ENCODE measurements at places on chromosomes 13 and 19.

GRCh38 chr19:12669270-12670158 is 2.9 kb downstream of the WDR83 start:
- DNase-seq: peak; percentile 76

DNA sequence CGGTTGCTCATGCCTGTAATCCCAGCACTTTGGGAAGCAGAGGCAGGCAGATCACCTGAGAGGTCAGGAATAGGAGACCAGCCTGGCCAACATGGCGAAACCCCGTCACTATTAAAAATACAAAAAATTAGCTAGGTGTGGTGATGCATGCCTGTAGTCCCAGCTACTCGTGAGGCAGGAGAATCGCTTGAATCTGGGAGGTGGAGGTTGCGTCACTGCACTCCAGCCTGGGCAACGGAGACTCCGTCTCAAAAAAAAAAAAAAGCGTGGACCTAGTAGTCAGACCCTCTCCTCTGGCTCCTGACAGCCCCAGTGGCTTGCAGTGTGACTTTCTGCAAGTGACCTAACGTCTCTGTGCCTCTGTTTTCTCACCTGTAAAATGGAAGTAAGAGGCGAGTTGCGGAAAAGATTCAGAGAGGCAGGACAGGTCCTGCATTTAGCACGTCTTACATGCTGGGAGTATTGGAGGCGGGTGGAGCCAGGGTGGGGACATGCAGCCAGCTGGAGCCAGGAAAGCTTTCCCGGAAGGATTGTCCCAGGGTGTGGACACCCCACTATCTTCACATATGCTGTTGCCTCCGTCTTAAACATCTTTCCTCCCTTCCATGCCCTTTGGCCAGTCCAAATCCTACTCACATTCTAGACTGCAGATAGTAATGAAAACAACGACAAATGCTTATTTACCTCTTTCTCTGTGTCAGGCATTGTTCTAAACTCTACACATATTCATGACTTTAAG is 2.9 kb downstream of the TUBB4A start:
- DNase-seq: no peak

GRCh38 chr13:93118081-93118615 is 108.5 kb upstream of the GPC6 start:
- DNase-seq: no peak

GRCh38 chr13:32791545-32792172 is 205.4 kb downstream of the PDS5B start:
- peak; percentile 61 for DNase-seq

- no peak for DNase-seq
These were observed 10.9 kb downstream of the ARHGEF1 start for GRCh38 chr19:41893899-41894298.
